Femur (tissue), 1 donor: ENCODE measurements at places on chromosomes 3 and 15.

DNA sequence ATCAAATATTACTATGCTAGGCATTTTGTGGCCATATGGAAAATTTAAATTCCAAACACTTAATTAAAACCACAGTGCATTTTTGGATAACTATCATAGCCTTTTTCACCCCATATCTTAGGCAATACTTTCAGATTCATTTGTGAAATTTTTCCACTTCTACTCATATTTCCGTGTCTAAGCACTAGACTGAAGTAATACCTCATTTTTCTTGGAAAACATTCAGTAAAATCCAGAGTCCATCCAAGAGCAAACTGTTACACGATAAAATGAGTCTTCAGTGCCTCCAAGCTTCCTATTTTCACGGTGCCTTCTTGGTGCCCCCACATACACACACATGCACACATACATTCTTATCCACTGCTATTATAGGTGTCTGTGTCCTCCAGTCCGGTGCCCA, 845.9 kb downstream of the TBL1XR1 start:
- no peak for DNase-seq

DNA sequence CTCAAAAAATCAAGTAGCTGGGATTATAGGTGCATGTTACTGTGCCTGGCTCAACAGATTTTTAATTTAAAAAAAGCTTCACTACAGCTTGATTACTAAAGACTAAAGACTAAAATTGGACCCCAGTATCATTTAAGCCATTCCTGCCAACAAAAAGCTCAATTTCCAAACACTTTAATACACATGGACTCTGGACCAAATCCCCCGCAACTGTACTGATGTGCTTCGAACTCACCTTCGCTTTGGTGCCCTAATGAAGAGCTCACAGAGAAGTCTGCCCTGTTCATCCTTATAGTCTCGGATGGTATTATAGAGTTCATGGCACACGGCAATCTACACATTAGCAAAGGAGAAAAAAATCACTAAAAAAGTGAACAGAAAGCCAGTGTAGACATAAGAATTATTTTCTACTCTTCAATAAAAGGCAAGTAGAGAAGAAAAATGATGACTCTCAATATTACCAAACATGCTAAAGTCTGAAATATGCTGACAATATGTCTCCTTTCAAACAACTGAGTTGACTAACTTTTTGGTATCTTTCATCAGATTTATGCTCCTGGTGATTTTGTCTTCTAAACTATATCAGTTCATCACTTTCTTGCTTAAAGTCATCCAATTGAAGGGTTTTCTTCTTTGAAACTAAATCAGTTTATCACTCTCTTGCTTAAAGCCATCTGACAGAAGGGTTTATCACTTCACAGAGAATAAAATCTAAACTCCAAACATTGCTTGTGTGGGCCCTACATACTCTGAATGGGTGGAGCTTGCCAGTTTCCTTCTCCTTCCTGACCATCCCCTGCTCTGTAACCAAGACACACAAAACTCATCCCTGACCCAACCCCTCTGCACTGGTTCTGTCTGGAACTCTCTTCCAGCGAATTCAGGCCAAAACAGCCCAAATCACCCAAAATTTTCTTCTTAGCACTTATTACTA, 7.2 kb downstream of the PBRM1 start:
- DNase-seq = no peak

GRCh38 chr3:5185093-5185673, 2.3 kb upstream of the EDEM1 start:
- DNase-seq = no peak

DNA sequence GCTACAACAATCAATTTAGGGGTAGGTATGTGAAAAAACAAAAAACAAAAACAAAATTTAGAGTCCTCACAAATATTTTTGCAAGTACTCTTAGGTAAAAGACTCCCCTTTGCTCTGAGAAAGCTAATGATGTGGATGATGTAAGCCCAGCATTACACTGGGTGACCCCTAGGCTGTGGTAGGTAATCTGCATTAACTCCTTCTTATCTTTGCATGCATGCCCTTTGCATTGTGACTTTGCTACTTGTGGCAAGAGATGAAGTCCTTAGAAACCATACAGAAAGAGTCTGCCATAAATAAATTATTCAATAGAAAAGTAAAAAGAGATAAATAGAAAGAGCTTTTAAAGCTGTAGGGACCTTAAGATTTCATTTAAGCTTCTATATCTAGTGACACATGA, 159.7 kb upstream of the MBNL1 start:
- DNase-seq = no peak

GRCh38 chr15:49830391-49830790, 209.5 kb downstream of the DTWD1 start:
- no peak for DNase-seq
